ENCODE measurements at places on chromosomes 16 and 17.
A peak's percentile ranks its signal among the peaks of the same experiment; 100 is the strongest.

GRCh38 chr16:74463888-74464287 is 42.6 kb upstream of the CLEC18B start:
- DNase-seq, result no peak

GRCh38 chr16:57635266-57636097 is 7.1 kb downstream of the ADGRG1 start:
- DNase-seq, result no peak

DNA sequence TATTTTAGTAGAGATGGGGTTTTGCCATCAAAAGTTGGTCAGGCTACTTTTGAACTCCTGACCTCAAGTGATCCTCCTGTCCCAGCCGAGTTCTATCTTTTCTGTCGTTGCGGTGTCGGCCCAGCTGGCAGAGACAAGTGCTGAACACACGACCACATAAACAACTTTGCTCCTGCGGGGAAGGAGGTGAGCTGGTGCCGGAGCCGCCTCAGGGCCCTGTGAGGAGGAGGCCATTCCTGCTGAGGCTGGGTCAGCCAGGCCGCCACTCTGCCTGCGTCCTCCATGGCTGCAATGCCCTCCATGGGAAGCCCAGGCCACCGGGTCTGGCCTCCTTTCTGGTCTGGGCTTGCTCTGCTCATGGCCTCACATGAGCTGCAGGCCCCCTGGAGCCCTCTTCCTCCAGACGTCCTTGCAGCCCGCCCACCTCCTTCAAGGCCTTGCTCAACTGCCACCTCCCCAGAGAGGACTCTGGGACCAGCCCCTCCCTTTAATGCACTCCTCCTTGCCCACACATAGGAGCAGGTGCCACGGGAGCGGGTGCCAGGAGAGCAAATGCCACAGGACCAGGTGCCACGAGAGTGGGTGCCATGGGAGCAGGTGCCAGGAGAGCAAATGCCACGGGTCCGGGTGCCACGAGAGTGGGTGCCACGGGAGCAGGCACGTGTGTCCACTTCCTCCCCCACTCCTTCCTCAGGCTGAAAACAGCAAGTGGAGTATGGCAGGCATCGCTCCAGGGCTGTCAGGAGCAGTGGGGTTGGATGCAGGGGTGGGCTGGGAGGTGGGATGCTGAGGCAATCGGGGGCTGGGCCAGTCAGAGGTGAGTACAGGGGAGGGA is 28.4 kb upstream of the CBFA2T3 start:
- DNase-seq, result no peak

DNA sequence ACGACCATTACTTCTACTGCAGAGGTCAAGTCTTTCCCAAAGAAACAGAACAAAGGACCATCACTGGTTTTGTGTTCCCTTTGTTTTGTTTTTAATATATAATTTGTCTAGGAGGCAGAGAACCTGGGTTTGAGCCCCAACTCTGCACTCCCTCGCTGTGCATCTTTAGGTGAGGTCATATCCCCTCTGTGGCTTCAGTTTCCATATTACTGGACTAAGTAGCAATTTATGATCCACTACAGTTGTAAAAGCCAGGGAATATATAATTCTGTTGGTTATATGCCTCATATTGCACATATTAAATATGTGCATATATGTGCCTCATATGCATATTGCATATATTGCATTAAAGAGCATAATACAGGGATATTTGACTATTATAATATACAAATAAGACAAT is 392.0 kb downstream of the GRIN2A start:
- DNase-seq, result no peak

- DNase-seq, result no peak
Measured at GRCh38 chr16:48277158-48277557, 29.8 kb upstream of the ABCC11 start.

DNA sequence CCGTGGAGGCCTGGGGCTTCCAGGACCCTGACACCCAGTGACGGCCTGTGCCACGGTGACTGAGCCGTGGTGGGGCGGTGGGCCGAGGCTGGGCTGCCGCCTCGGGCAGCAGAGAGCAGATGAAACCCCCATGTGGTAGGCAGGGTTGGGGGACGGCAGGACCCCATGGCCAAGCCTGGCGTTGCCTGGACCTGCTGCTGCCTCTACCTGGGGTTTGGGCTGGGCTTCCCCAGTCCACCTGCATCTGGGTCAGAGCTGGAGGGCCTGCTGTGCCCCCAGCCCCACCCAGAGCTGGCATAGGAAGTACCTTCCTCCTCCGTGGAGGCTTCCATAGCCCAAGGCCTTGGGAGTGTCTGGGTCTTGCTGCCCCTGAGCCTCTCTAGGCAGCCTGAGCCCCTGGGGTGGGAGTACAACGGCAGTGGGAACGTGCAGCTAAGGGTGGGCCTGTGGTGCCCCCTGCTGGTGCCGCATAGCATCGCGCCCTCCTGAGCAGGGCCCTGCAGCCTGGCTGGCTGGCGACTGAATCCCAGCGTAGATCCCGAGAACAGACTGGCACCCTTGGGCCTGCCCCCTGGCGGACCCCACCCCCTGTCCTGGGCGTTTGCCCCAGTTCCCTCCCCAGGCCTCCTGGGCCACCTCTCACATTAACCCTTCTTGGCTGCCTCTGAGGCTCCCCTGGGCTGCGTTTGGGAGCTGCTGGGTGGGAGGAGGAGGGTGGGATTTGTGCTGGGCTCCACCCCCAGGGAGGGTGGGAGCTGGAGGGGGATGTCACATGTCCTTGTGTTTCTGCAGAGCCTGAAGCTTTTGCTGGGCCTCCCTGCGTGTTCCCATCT is 12.6 kb upstream of the ATP6V0C start:
- peak; percentile 74 for DNase-seq

DNA sequence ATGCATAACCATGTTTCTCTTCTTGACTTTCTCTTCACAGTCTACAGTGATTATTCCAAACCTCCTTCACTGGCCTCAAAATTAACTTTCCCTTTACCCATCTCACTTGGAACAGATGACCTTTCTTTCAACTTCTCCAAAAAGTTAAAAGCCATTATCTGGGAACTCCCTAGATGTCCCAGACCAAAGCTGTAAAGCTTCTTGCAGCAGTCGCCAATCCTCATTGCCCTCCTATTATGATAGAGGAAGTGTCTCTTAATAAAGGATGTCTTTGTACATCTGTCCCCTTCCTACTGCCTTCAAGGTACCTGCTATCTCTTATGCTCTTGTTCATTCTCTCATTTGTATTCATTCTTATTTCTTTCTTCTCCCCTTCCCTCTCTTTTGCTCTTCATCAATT is 127.5 kb downstream of the MRTFB start:
- no peak for DNase-seq

- no peak for DNase-seq
Measured at GRCh38 chr16:68252383-68252782, 7.2 kb downstream of the PLA2G15 start.

DNA sequence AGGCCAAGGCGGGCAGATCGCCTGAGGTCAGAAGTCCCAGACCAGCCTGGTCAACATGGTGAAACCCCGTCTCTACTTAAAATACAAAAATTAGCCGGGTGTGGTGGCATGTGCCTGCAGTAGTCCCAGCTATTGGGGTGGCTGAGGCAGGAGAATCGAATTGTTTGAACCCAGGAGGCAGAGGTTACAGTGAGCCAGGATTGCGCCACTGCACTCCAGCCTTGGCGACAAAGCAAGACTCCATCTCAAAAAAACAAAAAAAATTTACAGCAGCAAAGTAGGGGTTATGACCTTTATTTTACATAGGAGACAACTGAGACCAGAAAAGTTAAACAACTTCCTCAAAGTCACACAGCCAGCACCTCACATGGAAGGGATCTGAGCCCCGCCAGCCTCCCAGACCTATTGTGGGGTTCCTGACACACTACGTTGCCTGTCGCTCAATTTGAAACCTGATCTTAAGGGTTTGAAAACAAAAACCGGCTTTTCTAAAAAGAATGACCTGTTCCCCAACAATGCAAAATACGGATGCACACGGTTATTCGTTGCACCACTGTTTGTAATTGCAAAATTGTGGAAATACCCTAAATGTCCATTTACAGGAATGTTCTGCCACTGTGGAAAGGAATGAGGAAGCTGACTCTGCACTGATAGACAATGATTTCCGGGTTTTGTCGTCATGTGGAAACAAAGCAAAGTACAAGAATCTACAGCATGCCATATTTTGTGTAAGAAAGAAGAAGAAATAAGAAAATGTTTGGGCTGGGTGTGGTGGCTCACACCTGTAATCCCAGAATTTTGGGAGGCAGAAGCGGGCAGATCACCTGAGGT is 77.2 kb downstream of the CNGB1 start:
- no peak for DNase-seq

DNA sequence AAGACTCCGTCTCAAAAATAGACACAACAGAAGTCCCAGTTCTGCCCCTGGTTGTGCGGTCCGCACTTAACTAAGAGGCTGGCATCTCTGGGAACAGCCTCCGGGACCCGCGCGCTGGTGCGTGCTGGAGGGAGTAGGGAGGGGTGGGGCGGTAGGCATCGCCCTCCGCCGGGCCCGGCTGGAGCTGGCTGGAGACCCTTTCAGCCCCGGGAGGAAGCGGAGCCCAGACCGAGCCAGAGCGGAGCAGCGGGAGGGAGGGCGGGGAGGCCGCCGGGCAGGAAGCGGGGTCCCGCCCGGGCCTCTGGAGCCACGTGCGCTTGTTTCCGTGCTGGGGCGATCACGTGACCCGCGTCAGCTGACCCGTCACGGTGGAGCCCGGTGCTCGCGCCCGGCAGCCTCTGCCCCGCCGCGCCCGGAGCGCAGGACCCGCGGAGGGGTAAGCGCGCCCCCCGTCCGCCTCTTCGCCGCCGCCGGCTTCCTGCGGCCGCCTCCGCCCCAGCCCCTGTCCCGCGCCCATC is at the start of gene WDR81:
TSS of gene WDR81 (plus strand) at position 354 of the 518 bp plus-strand sequence. CDS start 256 bp downstream, outside the sequence.
- peak; percentile 85 for DNase-seq

- no peak for DNase-seq
Measured at GRCh38 chr16:943971-944370, 26.8 kb downstream of the LMF1 start.

DNA sequence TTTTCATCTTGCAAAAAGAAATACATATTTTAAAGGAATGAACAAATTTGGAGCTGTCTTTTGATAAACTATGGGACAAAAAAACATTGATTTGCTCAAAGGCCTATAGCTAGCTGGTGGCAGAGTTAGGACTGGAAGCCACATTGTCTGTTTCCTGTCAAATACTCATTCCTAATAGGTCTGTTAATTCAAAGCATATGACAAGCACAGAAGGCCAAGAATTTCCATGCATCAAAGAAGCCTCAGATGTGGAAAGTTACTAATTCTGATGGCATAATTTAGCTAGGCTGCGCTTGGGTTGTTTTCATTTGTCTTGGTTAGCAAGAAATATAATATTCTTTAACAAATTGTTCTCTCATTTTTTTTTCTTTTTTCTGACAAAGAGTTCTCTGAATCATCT is 98.0 kb downstream of the CDK5R1 start:
- no peak for DNase-seq

- no peak for DNase-seq
Measured at GRCh38 chr17:13989138-13989537, 80.2 kb upstream of the COX10 start.

- DNase-seq, result no peak
Measured at GRCh38 chr16:47984669-47985068, 171.1 kb downstream of the ABCC12 start.

DNA sequence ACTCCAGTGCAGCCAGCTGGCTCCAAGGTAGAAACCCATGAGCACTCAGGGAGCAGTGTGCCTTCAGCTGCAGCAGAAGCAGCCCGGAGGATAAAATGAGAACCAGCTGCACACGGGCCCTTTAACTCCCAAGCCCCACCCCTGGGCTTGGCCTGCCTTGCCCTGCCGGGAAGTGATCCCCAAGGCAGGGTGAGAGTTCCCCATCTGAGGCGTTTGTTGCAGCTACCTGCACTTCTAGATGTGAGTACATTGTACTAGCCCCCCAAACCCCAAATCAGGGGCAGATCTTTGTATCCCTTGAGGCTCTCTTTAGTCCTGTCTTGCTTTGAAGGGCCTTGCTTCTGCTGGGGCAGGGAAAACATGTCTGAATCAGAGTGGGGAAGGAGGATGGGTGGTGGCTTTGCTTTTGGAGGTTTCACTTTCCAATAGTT is at the start of gene MVP:
TSS of gene MVP (plus strand) at position 192 of the 431 bp plus-strand sequence. CDS start 10,088 bp downstream, outside the sequence.
- peak; percentile 61 for DNase-seq

- DNase-seq, result no peak
Measured at GRCh38 chr17:81153340-81153803, 11.9 kb upstream of the PVALEF start.

DNA sequence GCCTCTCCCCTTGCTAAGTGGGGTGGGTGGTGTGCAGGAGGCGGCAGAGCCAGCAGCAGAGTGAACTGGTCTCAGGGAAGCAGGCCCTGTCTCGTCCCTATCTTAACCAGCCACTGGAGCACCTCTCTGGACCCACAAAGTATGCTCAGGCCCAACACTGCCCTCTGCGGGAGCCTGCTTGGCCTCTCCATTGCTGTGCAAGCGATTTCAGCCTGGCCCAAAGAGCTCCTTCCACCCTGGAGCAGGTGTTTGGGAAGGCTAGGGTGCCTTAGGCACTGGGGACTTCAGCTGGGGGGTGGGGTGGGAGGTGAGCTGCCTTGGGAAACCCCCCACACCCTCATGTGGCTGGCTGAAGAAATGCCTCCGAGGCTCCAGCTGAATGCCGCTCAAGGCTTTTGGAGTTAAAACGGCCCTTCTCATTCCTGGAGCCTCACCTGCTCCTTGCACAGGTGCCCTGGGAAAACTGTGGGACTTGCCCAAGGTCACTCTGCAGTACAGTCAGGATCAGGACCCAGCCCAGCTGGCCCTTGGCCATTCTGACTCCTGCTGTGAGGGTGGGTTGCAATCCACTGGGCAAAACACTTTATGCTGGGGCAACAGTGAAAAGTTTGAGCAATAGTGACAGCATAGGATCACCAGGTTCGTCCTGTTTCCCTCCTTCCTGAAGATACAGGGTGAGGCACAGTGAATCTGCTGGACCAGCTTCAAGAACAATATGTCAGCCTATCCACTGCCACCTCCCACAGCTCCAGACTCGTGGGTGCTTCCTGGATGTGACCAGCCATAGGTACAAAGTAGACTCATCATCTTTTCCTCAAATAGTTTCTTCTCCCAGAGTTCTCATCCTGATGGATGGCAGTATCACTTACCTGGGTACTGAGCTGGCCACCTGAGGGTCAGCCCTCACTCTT is 5.9 kb upstream of the UBE2O start:
- DNase-seq, result no peak

- DNase-seq, result peak; percentile 42
Measured at GRCh38 chr17:75633486-75634375, 497 bp downstream of the SMIM5 start.

GRCh38 chr16:621526-622105 is 9.2 kb upstream of the WFIKKN1 start:
- no peak for DNase-seq

GRCh38 chr16:15897121-15897780 is 8.8 kb upstream of the CEP20 start:
- DNase-seq, result no peak

- DNase-seq, result no peak
Measured at GRCh38 chr17:27976331-27976730, 66.1 kb upstream of the NLK start.

- DNase-seq, result peak; percentile 63
Measured at GRCh38 chr16:80526418-80527061, 14.3 kb upstream of the DYNLRB2 start.

DNA sequence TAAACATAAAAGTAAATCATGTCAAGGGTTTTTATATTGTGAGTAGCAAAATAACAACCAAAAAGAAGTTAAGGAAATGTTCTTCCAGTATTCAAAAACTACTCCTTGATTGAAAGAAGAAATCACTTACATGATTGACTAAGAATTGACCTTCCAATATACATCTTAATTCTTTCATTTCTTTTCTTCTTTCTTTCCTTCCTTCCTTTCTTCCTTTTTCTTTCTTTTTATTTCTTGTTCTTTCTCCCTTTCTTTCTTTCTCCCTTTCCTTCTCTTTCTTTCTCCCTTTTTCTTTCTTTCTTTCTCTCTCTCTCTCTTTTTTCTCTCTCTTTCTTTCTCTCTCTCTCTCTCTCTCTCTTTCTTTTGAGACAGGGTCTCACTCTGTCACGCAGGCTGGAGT is 60.7 kb upstream of the SOX9 start:
- no peak for DNase-seq
